AG04449 (cell line): ENCODE measurements at places on chromosomes 12 and 14.

- no peak for DNase-seq
These were observed 34.2 kb downstream of the SAV1 start for GRCh38 chr14:50633954-50634353.

GRCh38 chr12:109997393-109997792, 1.2 kb upstream of the GIT2 start:
- DNase-seq, result no peak

GRCh38 chr14:98926801-98927200, 345.2 kb downstream of the BCL11B start:
- no peak for DNase-seq

DNA sequence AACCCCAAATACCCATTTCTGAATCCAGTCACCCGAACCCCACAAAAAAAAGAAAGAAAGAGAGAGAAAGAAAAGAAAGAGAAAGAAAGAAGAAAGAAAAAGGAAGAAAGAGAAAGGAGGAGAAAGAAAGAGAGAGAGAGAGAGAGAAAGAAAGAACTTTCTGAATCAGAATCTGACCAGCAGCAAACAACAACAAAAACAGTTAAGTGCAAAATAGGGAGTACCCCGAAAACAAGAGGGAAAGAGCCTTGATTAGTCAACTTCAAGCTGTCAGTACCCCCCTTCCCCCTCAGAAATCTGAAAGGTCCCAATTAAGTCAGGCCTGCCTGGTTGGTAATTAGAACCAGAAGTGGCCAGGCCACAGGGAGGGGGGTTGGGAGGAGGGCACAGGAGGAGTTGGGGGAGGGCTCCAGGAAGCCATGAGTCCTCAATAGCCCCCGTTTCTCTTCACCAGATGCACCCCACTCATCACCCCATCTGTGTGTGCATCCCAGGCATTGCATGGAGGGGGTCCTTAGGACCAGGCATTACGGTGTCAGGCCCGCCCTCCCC, 9.8 kb downstream of the RARG start:
- DNase-seq, result no peak

GRCh38 chr12:111367661-111368221, 1.2 kb downstream of the PHETA1 start:
- DNase-seq, result no peak

- DNase-seq, result no peak
These were observed 414 bp upstream of the ANKS1B start for GRCh38 chr12:99985129-99985570.

DNA sequence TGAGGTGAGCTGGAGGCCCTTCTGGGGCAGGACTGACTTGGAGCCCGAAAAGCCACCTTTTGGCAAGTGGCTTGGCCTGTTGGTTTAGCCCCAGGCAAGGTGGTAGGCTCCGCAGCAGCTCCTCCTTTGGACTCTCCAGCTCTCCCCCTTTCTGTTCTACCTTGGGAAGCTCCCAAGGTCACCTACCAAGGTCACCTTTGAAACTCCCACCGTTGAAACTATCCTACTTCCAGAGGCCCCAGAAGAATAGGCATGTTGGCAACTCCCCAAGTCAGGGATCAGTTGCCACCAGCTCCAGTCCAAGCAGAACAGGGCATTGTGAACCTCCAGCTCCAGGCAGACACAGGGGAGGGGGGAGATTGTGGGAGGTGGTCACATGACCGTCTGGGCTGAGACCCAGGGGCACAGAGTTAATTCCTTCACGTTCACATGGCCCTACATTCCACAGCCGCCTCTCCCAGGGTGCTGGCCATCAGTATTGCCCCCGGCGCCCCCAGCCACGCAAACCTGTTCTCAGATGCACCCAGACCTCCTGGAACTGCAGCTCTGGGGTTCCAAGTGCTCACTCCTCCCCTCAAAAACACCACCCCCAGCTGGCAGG, 14.4 kb downstream of the IRF2BPL start:
- DNase-seq, result no peak

DNA sequence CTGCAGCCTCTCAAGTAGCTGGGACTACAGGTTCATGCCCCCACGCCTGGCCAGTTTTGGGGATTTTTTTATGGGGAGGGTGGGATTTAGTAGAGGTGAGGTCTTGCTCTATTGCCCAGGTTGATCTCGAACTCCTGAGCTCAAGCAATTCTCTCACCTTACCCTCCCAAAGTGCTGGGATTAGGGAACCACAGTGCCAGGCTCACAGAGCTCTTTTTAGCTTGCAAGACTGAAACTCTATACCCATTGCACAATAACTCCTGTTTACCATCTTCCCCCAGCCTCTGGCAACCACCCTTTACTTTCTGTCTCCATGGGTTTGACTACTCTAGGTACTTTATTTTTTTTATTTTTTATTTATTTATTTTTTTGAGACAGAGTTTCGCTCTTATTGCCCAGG, 25.7 kb upstream of the CDK17 start:
- no peak for DNase-seq

DNA sequence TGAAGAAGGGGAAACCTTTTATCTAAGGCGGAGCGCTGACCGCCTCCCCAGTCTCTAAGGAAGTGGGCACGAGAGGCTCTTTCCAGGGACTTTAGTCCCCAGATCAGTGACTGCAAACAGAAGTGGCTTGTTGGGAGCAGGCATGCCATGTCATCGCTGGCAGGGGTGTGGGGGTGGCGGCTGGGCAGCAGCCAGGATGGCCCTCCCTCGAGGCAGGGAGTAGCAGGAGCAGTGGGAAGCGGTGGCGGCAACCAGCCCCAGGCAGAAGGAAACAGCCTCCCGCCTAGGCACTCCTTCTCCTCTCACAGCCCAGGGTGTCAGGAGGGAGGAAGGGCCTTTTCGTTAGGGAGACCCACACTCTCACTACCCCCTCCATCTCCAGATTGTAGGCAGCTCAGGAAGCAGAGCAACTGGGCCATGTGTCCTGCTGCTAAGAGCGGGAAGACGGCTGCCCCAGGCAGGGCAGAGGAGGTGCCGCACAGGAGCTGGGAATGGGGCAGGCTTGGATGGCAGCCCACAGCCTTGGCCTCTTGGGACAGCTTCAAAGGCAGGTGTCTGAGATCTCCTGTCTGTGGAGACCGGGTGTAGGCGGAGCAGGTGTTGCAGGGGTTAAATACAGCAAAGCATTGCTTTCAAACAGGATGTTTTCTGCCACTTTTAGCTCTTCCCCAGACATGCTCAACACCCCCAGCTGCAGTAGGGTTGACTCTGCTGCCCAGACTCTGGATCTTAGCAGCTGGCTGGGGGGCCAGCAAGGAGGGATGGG, 21.8 kb downstream of the VDR start:
- no peak for DNase-seq

GRCh38 chr12:89103831-89104230, 248.5 kb downstream of the DUSP6 start:
- DNase-seq, result no peak

GRCh38 chr12:68086019-68086603, 73.4 kb downstream of the IFNG start:
- no peak for DNase-seq

GRCh38 chr12:131830335-131830913, 2.2 kb downstream of the MMP17 start:
- no peak for DNase-seq

DNA sequence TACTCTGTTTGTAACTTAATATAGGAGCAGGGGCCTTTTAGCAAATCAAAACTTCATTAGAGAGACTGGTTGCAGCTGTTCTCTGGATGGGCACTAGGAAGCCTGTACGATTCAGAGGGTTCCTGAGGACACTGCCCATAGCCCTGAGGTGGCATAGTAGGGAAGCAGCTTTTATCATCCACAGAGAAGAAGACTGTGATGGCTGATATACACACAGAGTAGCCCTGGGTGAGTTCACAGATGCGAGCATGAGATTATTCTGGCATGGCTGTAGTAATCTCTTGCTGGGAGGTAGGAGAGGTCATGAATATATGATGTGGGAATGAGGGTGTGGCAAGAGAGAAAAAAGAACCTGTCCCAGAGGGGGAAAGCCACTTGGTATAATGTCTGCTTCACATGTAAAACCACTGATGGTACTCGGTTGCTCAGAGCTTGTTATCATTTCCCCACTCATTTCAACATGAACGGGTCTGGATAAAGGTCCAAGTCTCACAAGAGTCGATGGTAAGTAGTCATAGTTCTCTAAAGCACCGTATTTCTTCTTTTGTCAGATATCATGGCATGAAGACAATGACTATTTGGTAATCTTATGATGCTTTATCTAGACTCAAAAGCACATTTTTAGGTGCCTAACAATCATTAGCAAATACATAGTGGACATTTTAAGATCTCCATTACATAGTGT, 52.0 kb downstream of the PEBP1 start:
- DNase-seq, result no peak

GRCh38 chr12:106893451-106893850, 62.3 kb upstream of the TMEM263 start:
- DNase-seq, result no peak

GRCh38 chr14:60965402-60965801, 15.5 kb downstream of the TRMT5 start:
- DNase-seq, result peak; percentile 61

GRCh38 chr12:56172839-56173238, 14.7 kb downstream of the MYL6 start:
- DNase-seq, result no peak
